ENCODE measurements at places on chromosomes 4 and X.

GRCh38 chr4:18756671-18757070 is 735.1 kb upstream of the LCORL start:
- H3K27me3 ChIP-seq, result no peaks in the 10 kb centered on the region
- H3K36me3 ChIP-seq, result no peaks in the 10 kb centered on the region
- H3K4me3 ChIP-seq, result no peak overlapping the region

DNA sequence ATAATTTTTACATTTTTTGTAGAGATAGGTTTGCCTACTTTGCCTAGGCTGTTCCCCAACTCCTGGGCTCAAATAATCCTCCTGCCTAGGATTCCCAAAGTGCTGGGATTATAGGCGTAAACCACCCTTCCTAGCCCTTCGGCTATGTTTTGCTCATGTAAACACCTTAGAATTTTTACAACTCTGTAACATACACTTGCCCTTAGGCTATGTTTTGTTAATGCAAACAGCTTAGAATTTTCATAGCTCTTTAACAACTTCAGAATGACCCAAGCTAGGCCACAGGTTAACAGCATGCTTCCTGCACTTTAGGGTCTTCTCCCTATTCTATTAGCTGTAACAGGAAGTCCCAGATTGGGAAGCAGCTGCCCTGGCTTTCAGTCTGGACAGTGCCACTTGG is 24.2 kb downstream of the KLHL15 start:
- no peak overlapping the region for H3K27ac ChIP-seq
- peaks cover 7% of the 10 kb centered on the region for H3K36me3 ChIP-seq
- H3K4me1 ChIP-seq, result no peaks in the 10 kb centered on the region
- H3K4me3 ChIP-seq, result no peak overlapping the region
- no peaks in the 10 kb centered on the region for H3K27me3 ChIP-seq
- DNase-seq, result no peak

DNA sequence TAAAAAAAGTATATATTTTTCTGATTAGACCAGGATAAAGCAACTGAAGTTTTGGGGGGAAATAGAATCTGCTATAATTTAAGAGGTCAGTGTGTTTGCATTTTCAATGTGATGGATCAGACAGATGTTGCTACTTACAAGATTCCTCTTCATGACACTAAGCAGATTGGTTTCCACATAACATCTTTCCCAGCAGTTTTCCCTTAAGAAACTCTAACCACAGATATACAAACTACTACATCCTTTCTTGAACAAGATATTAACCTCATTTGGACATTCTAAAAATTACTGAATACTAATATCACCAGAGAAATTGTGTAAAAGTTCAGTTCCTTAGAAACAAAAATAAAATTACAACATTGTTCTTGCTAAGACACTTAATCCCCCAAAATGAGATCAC is 106.7 kb upstream of the GUCY1A1 start:
- no peak overlapping the region for H3K27ac ChIP-seq
- no peak overlapping the region for H3K4me3 ChIP-seq
- no peak for DNase-seq
- peaks cover 3% of the 10 kb centered on the region for H3K4me1 ChIP-seq

- H3K27ac ChIP-seq, result peak overlapping the region; percentile 72
- H3K36me3 ChIP-seq, result no peaks in the 10 kb centered on the region
- DNase-seq, result peak; percentile 51
- no peak overlapping the region for H3K4me3 ChIP-seq
- H3K4me1 ChIP-seq, result no peaks in the 10 kb centered on the region
Measured at GRCh38 chrX:31099536-31100090, 27.8 kb upstream of the FTHL17 start.

- no peaks in the 10 kb centered on the region for H3K4me1 ChIP-seq
- DNase-seq, result no peak
- H3K36me3 ChIP-seq, result no peaks in the 10 kb centered on the region
- H3K27ac ChIP-seq, result no peak overlapping the region
- peak overlapping the region; percentile 53 for H3K4me3 ChIP-seq
Measured at GRCh38 chrX:115234461-115234860, 565 bp upstream of the LRCH2 start.

- no peak overlapping the region for H3K4me3 ChIP-seq
- H3K4me1 ChIP-seq, result no peaks in the 10 kb centered on the region
- H3K27ac ChIP-seq, result no peak overlapping the region
- no peaks in the 10 kb centered on the region for H3K36me3 ChIP-seq
Measured at GRCh38 chrX:32520789-32521188, 690.6 kb downstream of the DMD start.

GRCh38 chrX:23784470-23785331 is 1.7 kb downstream of the SAT1 start:
- peak overlapping the region; percentile 64 for H3K27ac ChIP-seq
- DNase-seq, result peak; percentile 86
- no peaks in the 10 kb centered on the region for H3K36me3 ChIP-seq
- peaks cover 19% of the 10 kb centered on the region for H3K4me1 ChIP-seq
- H3K4me3 ChIP-seq, result peak overlapping the region; percentile 88

DNA sequence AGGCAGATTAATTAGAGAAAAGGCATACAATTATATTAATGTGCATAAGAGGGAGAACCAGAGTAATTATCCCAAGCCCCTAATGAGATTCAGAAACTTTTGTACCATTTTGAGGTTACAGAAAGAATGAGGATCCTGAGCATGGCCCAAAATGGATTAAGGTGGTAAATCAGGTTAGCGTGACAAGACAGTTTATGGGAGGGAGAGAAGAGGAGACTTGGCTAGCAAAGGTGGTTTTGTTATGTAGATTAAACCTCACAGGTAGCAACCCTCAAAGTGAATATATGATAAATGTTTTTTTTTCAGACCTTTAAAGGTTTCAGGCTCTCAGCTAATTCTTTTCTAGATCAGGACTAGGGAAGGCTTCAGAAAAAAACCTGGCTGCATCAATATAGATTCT is 781.8 kb downstream of the FAM133A start:
- H3K27me3 ChIP-seq, result no peaks in the 10 kb centered on the region
- H3K27ac ChIP-seq, result no peak overlapping the region
- no peak for DNase-seq

GRCh38 chr4:148015058-148015457 is 283.2 kb downstream of the ARHGAP10 start:
- H3K4me3 ChIP-seq, result no peak overlapping the region
- H3K36me3 ChIP-seq, result no peaks in the 10 kb centered on the region
- H3K27me3 ChIP-seq, result no peaks in the 10 kb centered on the region
- DNase-seq, result no peak
- no peaks in the 10 kb centered on the region for H3K4me1 ChIP-seq

- peak; percentile 3 for DNase-seq
- no peak overlapping the region for H3K4me3 ChIP-seq
- H3K27me3 ChIP-seq, result no peaks in the 10 kb centered on the region
Measured at GRCh38 chrX:108199691-108200090, 108.1 kb downstream of the ATG4A start.

DNA sequence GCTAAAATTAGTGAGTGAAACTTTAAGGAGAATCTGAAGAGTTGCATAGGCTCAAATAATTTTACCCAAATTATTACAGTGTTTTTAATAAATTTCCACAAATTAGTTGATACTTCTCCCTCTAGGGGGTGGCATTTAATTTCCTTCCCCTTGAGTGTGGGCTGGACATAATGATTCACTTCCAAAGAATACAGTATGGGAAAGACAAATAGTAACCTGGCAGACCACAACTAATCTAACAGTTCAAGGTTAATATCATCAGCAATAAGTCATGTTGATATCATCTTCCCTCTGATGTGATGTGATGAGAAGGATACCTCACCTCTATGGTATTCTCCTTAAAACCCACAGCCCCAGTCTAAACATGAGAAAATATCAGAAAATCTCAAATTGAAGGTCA is 15.5 kb downstream of the PFKFB1 start:
- H3K4me3 ChIP-seq, result no peak overlapping the region
- DNase-seq, result no peak
- H3K27ac ChIP-seq, result no peak overlapping the region
- H3K27me3 ChIP-seq, result no peaks in the 10 kb centered on the region
- no peaks in the 10 kb centered on the region for H3K36me3 ChIP-seq

DNA sequence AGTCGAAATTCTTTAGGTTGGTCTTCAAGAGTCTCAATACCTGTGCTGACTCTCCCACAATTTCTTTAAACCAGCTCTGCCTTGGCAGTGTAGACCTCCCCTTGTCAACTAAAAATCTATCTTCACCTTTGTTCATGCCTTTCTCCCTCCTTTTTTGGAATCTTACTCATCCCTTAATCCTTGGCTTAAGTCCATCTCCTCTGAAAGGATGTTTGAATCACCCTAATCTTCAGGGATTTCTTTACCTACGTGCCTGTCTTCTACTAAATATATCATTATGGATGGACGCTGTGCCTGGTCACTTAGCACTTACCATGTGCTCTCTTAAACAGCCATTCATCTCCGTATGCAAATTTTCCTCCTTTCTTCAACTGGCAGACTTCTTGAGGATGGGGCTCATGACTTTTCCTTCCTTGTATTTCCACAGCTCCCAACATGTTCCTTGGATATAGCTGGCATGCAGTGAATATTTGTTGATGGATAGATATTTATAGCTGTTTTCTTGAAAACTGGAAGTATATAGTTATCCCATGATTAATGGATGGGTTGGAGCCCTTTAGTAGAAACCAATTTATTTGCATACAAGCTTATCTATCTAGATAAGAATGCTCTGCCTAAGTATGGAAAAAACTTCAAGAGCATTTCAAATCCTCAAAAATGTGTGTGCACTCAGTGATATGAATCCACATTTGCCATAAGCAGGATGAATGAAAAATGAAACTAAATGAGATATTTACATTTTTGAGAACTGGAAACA is 166.6 kb downstream of the SPRY1 start:
- no peaks in the 10 kb centered on the region for H3K36me3 ChIP-seq
- H3K4me1 ChIP-seq, result peaks cover 6% of the 10 kb centered on the region

DNA sequence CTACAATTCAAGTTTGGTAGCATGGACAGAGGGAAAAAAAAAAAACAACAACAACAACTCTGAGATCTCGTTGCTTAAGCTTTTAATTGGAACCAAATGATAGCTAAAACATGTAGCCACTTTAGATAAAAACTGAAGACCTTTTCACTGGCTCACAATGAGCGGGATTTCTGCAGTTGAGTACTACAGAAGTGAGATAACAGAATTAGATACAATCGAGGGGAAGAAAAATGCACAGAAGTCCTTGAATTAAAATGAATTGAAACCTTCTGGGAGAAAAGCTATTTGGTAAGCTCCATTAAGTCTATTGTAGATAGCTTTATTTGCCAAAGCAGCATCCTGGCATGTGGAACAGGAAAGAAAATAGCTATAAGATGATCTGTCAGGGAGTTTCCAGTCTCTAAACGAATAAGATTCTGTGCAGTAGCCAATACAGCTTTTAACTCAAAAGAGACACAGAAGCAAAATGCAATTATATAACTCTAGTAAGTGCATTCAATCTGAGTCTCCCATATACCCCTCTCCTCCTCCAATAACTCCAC is 248.5 kb downstream of the ENOX2 start:
- DNase-seq, result no peak
- H3K27ac ChIP-seq, result no peak overlapping the region
- H3K4me1 ChIP-seq, result no peaks in the 10 kb centered on the region
- H3K4me3 ChIP-seq, result no peak overlapping the region

DNA sequence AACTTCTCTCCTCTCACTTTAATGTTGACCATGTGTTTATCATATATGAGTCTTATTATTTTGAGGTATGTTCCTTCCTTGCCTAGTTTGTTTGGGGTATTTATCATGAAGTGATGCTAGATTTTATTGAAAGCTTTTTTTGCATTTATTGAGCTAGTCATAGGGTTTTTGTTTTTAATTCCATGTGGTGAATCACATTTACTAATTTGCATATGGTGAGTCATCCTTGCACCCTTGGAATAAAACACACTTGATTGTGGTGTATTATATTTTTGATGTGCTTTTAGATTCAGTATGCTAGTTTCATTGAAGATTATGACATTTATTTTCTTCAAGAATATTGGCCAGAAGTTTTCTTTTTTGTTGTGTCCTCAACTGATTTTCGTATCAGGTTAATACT is 464.6 kb downstream of the PCDH18 start:
- H3K27ac ChIP-seq, result no peak overlapping the region
- H3K4me3 ChIP-seq, result no peak overlapping the region
- H3K4me1 ChIP-seq, result no peaks in the 10 kb centered on the region
- no peaks in the 10 kb centered on the region for H3K36me3 ChIP-seq
- DNase-seq, result no peak

DNA sequence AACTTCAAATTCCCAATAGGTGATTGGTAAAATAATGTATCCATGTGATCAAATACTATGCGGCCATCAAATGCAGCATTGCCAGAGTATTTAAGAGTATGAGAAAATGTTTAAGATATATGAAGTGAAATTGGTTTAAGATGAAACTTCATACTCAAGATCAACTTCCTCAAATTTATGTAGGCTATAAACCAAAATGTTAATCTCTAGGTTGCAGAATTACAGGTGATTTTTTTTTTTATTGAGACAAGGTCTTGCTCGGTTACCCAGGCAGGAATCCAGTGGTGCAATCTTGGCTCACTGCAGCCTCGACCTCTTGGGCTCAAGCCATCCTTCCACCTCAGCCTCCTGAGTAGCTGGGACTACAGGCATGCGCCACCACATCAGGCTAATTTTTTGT is 25.3 kb downstream of the ACSL4 start:
- peak overlapping the region; percentile 49 for H3K27ac ChIP-seq
- peak overlapping the region; percentile 71 for H3K4me3 ChIP-seq
- H3K27me3 ChIP-seq, result no peaks in the 10 kb centered on the region
- no peaks in the 10 kb centered on the region for H3K36me3 ChIP-seq
- DNase-seq, result peak; percentile 70

- H3K4me1 ChIP-seq, result no peaks in the 10 kb centered on the region
- DNase-seq, result no peak
- H3K36me3 ChIP-seq, result peaks cover 7% of the 10 kb centered on the region
- no peak overlapping the region for H3K27ac ChIP-seq
- no peaks in the 10 kb centered on the region for H3K27me3 ChIP-seq
- no peak overlapping the region for H3K4me3 ChIP-seq
Measured at GRCh38 chr4:52627876-52628275, 31.2 kb downstream of the USP46 start.

DNA sequence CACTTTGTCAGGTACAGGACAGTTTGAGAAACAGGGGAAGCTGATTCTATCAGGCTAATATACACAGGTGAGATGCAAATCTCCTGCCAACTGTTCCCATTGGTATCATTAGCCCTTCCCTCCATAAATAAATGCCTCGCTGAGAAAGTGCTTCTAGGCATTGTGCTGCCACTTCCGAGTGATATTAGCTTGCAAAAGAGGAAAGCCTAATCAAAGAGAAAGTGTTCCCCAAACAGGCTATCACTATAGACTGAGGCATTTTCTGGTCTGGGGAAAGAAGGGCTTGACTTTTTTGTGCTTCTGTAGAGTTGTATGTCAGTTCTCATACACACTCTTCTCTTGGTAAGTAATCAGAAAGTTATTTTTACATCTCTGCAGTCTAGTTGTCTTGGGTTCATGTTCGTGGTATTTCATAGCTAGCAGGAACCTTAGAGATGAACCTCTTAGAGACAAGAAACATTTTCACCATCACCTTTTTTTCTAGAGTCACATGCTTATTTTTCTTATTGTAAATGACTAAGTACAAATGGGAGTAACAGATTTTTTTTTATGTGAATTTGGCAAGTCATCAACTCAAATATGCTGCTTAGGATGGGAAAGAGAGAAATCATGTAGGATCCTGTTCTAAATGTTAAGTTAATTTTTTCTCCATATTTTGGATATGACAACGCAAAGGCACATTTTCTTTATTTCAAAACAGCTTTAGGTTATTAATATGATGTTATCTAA is 1009.8 kb downstream of the ADGRL3 start:
- no peaks in the 10 kb centered on the region for H3K4me1 ChIP-seq
- H3K27me3 ChIP-seq, result no peaks in the 10 kb centered on the region
- no peaks in the 10 kb centered on the region for H3K36me3 ChIP-seq
- no peak overlapping the region for H3K4me3 ChIP-seq
- H3K27ac ChIP-seq, result no peak overlapping the region
